PC-9 (cell line): ENCODE measurements at places on chromosomes 12 and 14.
A peak's percentile ranks its signal among the peaks of the same experiment; 100 is the strongest.

- no peak overlapping the region for H3K27ac ChIP-seq
- H3K4me3 ChIP-seq, result no peak overlapping the region
- H3K36me3 ChIP-seq, result no peaks in the 10 kb centered on the region
- peaks cover 28% of the 10 kb centered on the region for H3K4me1 ChIP-seq
These were observed 50.3 kb upstream of the TMCC3 start for GRCh38 chr12:94700662-94701061.

GRCh38 chr14:74204491-74204890, 34.8 kb upstream of the VSX2 start:
- no peak for DNase-seq
- H3K36me3 ChIP-seq, result no peaks in the 10 kb centered on the region
- no peaks in the 10 kb centered on the region for H3K27me3 ChIP-seq
- no peak overlapping the region for H3K27ac ChIP-seq
- H3K4me3 ChIP-seq, result no peak overlapping the region
- no peaks in the 10 kb centered on the region for H3K4me1 ChIP-seq

GRCh38 chr12:20126601-20127000, 241.7 kb upstream of the PDE3A start:
- DNase-seq, result no peak
- no peaks in the 10 kb centered on the region for H3K27me3 ChIP-seq
- H3K36me3 ChIP-seq, result no peaks in the 10 kb centered on the region

DNA sequence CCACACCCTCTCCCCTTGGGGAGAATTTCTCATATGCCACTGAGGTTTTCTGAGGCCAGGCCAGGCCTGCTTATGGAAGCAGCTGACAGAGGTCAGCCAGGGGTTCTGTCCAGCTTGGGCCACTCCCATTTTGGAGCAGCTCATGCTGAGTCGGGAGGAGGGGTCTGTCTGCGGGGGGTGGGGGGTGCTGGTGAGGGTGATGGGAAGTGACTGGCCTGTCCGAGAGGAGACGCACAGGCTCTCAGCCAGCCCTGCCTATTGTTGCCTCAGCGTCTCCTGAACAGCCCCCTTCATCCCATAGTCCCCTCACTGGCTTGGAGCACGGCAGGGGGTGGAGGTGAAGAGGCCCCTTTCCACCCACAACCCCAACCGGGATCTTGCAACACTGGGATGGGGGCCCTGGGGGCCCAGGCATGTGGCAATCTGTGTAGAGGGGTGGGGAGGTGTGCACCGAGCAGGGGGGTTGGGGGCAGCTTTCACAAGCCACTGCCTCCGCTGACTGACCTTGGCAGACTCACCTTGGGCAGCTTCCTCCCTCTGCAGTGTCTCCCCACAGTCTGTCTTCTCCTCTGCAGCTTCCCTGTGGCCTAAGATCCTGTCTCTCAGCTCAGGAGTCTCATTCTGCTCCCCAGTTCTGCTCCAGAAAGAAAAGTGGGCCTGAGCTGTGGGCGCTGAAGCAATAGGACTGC, 5.5 kb downstream of the CEBPE start:
- peak overlapping the region; percentile 90 for H3K27ac ChIP-seq
- no peaks in the 10 kb centered on the region for H3K36me3 ChIP-seq
- H3K27me3 ChIP-seq, result no peaks in the 10 kb centered on the region
- no peak overlapping the region for H3K4me3 ChIP-seq

DNA sequence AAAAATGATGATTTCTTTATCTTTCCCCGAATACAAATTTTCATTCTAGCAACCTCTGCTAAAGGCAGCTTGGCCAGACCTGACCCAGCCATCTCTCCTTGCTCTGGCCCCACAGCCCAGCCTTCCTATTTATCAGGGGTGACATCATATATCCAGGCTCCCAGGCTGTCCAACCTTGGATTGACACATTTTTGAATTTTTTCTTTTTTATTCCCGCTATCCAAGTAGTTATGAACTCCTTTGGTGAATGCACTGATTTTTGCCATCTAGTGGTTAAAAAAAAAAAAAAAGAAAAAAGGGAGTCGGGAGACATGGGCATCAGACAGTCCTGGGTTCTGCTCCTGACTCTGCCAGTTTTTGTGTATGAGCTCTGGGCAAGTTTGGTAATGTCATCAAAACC, 120.5 kb downstream of the PTPN11 start:
- no peak overlapping the region for H3K27ac ChIP-seq
- DNase-seq, result no peak
- H3K27me3 ChIP-seq, result peaks cover 9% of the 10 kb centered on the region
- H3K36me3 ChIP-seq, result no peaks in the 10 kb centered on the region
- 0 out of 2 replicates have a peak, but pooled peaks cover 4% of the 10 kb centered on the region for H3K4me1 ChIP-seq

DNA sequence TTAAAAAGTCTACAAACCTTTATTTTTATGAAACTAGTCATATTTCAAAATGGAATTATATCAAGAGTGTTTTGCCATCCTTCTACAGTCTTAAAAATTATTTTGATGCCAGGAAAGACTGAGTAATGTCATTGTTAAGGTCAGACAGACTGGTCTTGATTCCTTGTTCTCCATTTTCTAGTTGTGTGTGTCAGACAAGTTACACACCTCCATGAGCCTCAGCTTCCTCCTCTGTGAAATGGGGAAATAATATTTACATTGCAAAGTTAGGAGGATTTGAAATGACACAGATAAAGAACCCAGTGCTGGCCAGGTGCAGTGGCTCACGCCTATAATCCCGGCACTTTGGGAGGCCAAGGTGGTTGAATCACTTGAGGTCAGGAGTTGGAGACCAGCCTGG, 47.4 kb upstream of the ELK3 start:
- no peak for DNase-seq
- H3K36me3 ChIP-seq, result no peaks in the 10 kb centered on the region
- H3K27me3 ChIP-seq, result no peaks in the 10 kb centered on the region
- no peak overlapping the region for H3K27ac ChIP-seq
- no peaks in the 10 kb centered on the region for H3K4me1 ChIP-seq
